ENCODE measurements at places on chromosomes 5 and 9.

GRCh38 chr9:18629136-18629535, 155.2 kb downstream of the ADAMTSL1 start:
- no peak for DNase-seq

DNA sequence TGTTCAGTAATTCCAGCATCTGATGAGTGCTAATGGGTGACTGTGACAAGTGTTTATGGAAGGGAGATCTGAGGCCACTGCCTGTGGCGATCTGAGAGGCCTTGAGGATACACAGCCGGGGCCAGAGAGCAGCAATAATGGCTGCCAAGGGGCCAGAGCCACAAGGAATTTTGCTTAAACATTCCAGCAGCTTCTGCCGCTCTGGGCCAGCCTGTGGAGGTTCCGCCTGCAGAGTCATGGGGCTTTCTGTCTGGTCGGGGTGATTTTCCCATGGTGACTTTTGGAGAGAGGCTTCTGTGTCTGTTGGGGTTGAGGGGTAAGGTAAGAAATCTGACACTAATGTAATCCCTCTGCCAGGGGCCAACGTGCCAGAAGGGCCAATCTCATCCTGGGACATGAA, 353.5 kb downstream of the ADAMTS6 start:
- no peak for DNase-seq

- DNase-seq, result no peak
Measured at GRCh38 chr9:16184964-16185646, 632.3 kb downstream of the CCDC171 start.

DNA sequence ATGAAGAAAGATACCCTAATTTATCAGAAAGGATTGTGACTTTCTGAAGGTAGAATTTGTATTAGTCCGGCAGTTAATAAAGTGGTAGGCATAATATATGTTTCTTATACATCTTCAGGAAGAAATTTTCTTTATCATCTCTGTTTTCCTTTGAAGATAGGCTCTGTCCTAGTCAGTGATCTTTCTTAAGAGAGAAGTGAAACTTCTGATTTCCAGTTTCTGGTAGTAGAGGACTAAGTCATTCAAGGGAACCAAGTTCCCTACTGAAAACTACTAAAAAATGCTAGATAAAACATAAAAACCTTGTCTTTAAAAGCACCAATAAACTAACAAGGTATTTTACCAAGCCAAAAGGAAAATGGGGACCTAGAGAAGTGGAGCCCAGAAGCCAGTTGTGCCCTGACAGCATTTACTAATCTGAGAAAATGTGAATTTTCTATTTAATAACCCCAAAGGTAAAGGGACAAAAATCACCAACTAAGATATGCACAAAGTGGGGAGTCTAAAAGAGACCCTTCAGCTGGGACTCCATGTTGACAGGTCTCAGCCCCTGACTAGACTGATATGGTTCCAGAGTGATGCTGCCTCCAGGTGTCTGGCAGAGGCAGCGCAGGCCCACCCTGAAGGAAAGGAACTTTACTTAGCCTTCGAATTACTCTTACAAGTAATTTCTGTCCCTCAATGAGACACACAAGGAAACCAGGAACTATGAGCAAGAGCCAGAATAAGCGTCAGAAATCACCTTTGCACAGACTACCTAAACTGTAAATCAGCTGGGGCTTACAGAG, 72.7 kb downstream of the FAM78A start:
- DNase-seq, result no peak

DNA sequence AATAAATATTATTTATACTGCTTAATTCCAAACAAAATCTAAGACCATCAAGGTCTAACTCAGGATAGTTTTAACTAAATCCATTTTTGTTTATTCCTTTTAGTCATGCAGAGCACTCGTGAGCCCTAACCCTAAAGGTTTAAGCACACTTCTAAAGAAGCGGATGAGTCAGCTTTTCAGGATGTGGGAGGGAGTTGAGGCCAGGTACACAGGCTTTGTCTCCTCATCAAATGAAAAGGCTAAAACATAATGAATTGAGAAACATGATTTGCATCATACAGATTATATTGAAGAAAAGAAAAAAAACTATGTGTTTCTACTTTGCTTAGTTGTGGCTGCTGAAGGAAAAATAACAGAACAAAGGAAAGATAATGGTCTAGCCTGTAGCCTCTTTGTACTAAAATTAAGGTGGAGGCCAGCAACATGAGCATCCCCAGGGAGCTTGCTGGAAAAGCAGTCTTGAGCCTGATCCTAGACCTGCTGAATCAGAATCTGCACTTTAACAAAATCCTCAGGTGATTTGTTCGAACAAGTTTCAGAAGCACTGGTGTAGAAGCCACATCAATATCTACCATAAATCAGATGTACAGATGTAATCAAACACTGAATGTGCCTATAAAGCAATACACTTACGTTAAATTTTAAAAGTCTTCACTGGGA, 21.1 kb upstream of the ISCA1 start:
- DNase-seq, result no peak

- no peak for DNase-seq
Measured at GRCh38 chr5:95743877-95744276, 12.7 kb downstream of the RHOBTB3 start.

DNA sequence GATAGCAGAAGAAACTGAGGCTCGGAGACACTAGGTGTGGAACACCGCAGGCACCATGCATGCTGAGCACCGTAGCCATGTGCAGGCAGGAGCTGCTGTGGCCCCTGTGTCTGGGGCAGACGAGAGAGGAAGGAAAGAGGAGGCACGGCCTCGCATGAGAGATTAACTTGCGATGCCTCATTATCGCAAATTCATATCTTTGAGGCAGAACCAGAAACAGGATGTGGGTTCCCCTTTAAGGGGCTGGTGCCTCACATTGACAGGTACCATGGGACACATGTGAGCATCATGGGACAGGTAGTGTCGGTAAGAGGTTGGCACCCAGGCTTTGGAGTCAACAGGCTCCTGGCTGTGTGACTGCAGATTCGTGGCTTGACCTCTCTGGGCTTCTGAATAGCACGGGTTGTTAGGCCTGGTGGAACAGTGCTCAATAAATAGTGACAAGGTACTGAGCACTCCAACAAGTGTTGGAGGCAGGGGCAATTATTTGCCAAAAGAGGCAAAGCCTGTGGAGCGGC, 40.8 kb downstream of the NAIF1 start:
- no peak for DNase-seq

- no peak for DNase-seq
Measured at GRCh38 chr5:154201108-154201769, 10.7 kb downstream of the GALNT10 start.

GRCh38 chr9:35862328-35862727, 7.9 kb downstream of the OR13J1 start:
- no peak for DNase-seq

DNA sequence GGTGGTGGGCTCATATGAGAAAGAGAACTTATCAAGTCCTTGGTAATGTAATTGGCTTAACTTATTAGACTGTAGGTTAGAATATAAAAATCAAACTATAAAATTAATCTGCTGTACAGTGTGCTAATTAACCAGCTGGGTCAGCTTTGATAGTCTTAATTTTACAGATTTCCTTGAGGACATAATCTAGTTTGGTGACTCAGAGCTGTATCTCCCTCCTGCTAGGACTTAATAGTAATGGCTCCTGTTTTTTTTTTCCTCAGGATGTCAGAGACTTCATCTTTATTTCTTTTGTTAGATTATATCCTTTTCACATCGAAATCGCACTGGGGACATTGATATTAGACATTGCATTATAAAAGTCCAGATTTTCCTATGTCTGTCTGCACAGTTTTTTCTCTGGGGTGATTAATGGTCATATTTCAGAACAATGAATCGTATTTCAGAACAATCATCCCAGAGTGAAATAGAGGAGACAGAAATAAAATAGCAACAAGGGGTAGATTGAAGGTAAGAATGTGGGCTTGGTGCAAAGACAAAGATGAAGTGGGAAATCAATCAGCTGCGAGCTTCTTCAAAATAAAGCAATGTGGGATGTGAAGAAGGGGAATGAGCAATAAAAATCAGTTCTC, 346.4 kb upstream of the RIOK2 start:
- no peak for DNase-seq

GRCh38 chr9:77793849-77794248, 145.7 kb upstream of the GNA14 start:
- DNase-seq, result peak; percentile 53

Data from NCI-H2081 (cell line).